ENCODE measurements at places on chromosomes 16 and 17. TPM values are rescaled to one million over a fixed set of nuclear protein-coding genes. Genes with fewer than 3 reads are reported as not detected.

DNA sequence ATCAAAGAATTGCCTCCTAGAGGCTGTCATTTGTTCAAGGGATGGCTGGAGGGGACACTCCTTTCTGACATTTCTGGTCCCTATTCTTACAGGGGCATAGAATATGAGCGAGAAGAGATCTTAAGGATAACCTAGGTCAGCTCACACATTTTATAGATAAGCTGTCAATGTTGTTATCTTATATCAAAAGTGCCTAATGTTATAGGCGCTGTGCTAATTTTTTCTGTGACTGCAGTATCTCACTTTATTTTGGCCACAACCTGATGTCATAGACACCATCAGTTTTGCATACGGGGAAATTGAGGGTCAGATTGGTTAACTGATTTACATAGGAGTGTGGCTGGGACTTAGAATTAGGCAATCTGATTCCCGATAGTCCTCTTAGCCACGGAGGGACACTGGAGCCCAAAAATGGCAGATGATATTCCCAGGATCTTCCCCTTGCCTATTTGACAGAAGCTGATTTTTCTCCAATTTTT is 1.2 kb downstream of the CPD start:
- no peak for DNase-seq

Gene IL21R
- 2.2 TPM for total RNA-seq

- no peak for DNase-seq
These were observed 17.8 kb downstream of the PROCA1 start for GRCh38 chr17:28693869-28694268.

Gene CCDC144A
- 1.1 TPM for total RNA-seq

DNA sequence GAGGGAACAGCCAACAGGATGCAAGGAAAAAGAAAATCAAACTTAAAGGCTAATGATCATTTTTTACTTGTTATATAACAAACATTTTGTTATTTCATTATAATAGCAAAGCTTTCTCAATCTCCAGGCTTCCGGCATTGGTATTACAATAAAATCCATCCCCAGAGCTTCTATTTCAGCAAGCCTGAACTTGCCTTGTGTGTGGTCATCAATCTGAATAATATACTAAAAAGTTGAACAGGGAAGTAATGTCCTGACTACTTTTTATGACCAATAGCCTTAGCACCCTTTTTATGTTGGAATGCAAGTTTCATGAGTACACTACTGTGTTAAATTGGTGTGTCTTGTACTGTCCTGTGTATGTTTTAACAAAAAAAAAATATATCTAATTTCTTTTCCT is 27.1 kb upstream of the VWA3A start:
- DNase-seq, result no peak

DNA sequence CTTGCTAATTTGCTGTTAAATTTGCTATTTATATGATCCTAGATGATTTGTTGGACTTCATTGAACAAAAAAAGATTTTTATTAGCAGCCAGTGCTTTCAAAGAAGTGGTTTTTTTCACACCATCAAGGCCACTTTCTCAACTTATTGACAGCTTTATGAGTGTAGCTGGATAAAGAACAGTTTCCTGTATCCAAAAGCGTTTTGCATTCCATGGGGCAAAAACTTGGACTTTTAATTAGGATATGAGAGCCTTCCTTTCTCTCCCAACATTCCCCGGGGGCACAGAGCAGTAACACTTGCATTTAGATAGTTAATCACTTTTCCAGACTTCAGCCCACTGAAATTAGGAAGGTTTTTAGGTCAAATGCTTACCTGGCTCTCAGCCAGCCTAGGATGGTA is 177.1 kb upstream of the ELAC2 start:
- DNase-seq, result no peak

GRCh38 chr17:43760254-43760852 is 1.8 kb upstream of the SOST start:
- no peak for DNase-seq

Gene FN3K
- total RNA-seq, result 20.5 TPM

- no peak for DNase-seq
These were observed 35.4 kb downstream of the KCNJ16 start for GRCh38 chr17:70110443-70110880.

Gene SETD6
- 16.4 TPM for total RNA-seq

Gene CWC25
- total RNA-seq, result 13.5 TPM

DNA sequence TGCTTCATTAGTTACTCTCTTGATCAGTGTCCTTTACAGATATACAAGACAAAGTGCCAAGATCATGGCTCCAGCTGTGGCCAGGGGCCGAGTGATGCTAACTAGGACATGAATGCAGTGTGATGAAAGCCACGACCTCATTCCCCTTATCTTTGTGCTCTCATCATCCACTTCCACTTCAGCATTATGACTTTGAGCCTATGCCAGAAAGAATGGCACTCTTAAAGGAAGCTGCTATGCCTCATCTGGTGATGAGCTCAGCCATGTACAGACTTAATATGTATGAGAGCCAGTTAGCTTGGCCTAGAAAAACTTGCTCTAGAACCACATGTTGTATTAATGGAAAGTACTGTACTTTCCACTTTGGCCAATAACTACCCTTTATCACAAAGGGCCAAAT is 179.1 kb downstream of the TOX3 start:
- DNase-seq, result no peak

Gene OTOP3
- not detected for total RNA-seq

DNA sequence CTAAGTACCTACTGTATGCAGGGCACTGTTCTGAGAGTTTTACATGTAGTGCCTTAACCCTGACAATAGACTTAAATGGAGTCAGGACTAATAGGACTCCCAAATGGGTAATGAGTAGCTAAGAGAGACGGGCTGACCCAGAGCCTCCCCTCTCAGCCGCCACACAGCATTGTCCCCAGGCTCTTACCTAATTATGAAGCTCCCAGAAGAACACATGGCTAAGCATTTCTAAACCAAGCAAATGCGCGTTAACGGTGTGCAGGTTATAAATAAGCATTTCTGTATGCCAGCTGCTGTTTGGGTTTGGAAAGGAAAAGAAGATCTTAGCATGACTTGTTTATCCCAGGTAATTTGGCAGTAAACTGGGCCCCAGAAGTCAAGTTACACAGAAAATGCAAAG is 14.3 kb downstream of the KATNIP start:
- no peak for DNase-seq

Measured in chondrocyte (in vitro differentiated cells).